Naive thymus-derived CD4-positive, alpha-beta T cell (primary cell): ENCODE measurements at places on chromosomes 13 and 19.
A peak's percentile ranks its signal among the peaks of the same experiment; 100 is the strongest.

GRCh38 chr19:10701955-10702525 lies 801 bp downstream of the QTRT1 start:
- H3K4me1 ChIP-seq = no peaks in the 10 kb centered on the region
- DNase-seq = peak; percentile 13
- peak overlapping the region; percentile 94 for H3K4me3 ChIP-seq
- no peaks in the 10 kb centered on the region for H3K36me3 ChIP-seq
- H3K27me3 ChIP-seq = no peaks in the 10 kb centered on the region
- H3K27ac ChIP-seq = peak overlapping the region; percentile 77

GRCh38 chr19:35796645-35797542 lies 15.8 kb downstream of the PRODH2 start:
- no peaks in the 10 kb centered on the region for H3K27me3 ChIP-seq
- no peak for DNase-seq
- no peaks in the 10 kb centered on the region for H3K36me3 ChIP-seq
- H3K4me3 ChIP-seq = no peak overlapping the region
- no peaks in the 10 kb centered on the region for H3K4me1 ChIP-seq
- no peak overlapping the region for H3K27ac ChIP-seq

GRCh38 chr19:34351382-34351826 lies 13.6 kb upstream of the GPI start:
- peak; percentile 16 for DNase-seq
- H3K27me3 ChIP-seq = no peaks in the 10 kb centered on the region
- no peak overlapping the region for H3K4me3 ChIP-seq
- no peaks in the 10 kb centered on the region for H3K36me3 ChIP-seq

DNA sequence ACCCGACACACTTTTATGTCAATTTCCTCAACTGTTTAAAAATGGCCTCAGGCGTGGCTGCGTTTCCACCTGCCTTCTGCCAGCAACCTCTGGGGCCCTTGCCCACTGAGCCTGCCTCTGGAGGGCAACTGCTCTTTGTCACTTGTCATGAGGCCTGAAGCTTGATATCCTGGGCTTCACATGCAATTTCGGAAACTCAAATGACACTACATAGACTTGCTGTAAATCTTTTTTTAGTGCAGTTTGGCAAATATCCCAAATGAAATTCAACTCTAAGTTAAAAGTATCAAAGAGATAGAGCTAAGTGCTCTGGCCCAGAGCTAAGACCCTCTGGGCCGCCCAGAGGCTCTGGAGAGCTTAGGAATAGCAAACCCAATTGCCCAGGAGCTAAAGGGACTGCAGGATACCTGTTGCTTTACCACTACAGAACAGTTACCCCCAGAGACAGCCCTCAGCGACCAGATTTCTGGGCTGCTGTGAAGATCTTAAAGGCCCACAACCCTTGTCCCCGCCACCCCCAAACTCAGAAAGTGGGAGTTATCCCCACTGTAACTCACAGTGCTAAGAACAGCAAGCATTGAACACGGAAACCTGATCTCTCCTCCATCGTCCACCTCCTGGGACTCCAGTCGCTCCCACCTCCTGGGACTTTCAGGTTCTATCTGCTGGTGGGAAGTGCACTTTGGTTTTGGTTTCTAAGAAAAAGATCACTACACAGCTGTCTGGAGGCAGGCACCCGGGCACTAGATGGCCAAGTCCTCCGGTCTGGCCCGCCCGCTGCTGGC lies 19.4 kb downstream of the GJA3 start:
- H3K27me3 ChIP-seq = peaks cover 12% of the 10 kb centered on the region
- no peaks in the 10 kb centered on the region for H3K36me3 ChIP-seq
- H3K4me1 ChIP-seq = peaks cover 4% of the 10 kb centered on the region
- no peak for DNase-seq
- no peak overlapping the region for H3K27ac ChIP-seq
- H3K4me3 ChIP-seq = no peak overlapping the region

GRCh38 chr13:27793507-27794367 lies 1.5 kb downstream of the GSX1 start:
- no peak for DNase-seq
- no peak overlapping the region for H3K4me3 ChIP-seq
- H3K4me1 ChIP-seq = peaks cover 18% of the 10 kb centered on the region
- no peak overlapping the region for H3K27ac ChIP-seq
- H3K36me3 ChIP-seq = no peaks in the 10 kb centered on the region
- H3K27me3 ChIP-seq = peaks cover 29% of the 10 kb centered on the region

DNA sequence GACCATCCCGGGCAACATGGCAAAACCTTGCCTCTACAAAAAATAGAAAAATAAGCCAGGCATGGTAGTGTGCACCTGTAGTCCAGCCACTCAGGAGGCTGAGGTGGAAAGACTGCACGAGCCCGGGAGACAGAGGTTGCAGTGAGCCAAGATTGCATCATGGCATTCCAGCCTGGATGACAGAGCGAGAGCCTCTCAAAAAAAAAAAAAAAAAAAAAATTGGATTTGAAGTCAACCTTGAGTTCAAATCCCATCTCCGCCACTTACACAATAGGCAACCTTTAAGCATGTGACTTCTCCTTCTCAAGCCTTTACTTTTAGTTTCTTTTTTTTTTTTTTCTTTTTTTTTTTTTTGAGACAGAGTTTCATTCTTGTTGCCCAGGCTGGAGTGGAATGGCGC lies 12.0 kb downstream of the KASH5 start:
- H3K27me3 ChIP-seq = no peaks in the 10 kb centered on the region
- H3K4me1 ChIP-seq = no peaks in the 10 kb centered on the region
- H3K27ac ChIP-seq = no peak overlapping the region
- DNase-seq = no peak
- no peaks in the 10 kb centered on the region for H3K36me3 ChIP-seq
